KG1 (cell line): ENCODE measurements at places on chromosomes 2 and 18.

- DNase-seq, result no peak
These were observed 34.6 kb downstream of the ADCY3 start for GRCh38 chr2:24885221-24886125.

DNA sequence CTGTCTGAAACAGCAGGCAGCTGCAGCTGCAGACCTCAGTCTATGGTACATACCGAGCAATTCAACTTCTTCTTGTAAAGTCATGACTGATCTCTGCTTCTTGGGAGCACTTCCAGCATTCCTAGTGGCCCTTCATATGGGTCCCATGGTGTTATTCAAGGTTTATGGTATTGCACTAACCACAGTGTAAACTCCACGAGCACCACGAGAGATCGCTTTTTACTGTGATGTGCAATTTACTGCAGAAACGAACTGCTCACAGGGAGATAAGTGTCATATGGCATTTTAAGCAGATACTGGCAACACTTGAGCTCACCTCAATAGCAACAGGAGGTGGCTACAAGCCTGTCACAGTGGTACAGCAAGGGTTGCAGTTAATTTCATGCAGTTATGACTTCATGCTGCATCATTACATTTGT lies 38.6 kb upstream of the SH3BP4 start:
- no peak for DNase-seq

GRCh38 chr2:108460345-108461037 lies 11.5 kb downstream of the GCC2 start:
- no peak for DNase-seq

DNA sequence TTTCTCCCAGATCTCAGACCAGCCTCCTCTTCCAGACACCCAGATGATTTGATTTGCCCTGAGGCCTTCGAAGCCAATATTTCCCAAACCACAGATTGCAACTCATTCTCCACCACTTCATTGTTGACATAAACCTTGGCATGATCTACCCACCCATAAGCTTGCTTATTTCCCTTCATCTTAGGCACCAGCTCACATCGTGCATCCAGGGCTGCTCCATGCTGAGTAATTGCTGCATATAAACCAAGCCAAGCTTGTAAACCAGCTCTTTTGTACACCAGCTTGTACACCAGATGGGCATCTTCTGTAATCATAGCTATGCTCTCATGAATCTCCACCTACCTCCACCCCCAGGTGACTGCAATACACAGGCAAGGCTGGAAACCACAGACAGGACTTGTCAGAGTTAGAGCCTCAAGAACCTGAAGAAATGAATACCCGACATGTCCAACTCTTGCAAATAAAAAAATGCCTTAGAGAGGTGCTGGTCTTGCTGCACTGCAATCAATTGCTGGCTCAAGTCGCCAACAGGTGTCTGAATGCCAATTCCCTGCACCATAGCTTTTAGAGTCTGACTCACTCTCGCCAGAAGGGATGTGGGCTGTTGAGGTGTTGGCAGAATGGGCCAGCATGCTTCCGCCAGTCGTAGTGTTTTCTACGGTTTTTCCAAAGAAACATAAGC lies 31.5 kb downstream of the TRABD2A start:
- no peak for DNase-seq

DNA sequence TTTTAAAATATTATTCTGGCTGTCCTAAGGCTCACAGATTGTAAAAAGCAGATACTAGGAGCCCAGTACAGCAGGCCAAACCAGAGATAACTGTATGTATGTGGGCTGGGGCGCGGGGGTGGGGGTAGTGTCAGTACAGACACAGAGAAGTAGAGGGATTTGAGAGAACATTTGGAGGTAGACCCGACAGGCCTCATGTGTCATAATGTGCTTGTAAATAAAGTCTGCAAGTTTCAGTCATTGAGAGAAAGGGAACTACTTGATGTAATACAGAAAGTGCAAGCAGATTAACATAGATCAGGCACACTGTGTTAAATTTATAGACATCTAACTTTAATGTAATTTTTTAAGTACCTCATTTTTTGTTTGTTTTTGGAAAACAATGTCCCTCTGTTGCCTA lies 7.4 kb upstream of the POLI start:
- no peak for DNase-seq

- no peak for DNase-seq
These were observed 1594.6 kb upstream of the SLC39A10 start for GRCh38 chr2:194062401-194062800.

GRCh38 chr2:223155956-223156355 lies 104.0 kb downstream of the KCNE4 start:
- no peak for DNase-seq

DNA sequence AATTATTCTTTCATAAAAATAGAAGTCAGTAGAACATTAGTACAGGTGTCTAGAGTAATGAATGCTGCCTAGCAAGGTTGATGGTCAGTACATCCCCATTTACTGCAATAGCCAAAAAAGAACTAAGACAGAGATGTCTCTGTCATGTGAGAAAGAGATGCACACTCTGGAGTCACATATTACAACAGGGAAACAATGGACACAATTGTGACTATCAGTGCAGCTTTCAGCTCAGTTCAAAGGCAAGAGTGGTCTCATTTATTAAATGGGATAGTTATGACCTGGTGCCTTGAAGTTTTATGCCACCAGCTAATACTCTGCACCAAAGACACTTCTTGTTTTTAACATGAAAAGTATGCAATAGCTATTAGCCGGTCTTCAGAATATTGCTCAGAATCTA lies 194.9 kb upstream of the CHAC2 start:
- DNase-seq, result no peak

DNA sequence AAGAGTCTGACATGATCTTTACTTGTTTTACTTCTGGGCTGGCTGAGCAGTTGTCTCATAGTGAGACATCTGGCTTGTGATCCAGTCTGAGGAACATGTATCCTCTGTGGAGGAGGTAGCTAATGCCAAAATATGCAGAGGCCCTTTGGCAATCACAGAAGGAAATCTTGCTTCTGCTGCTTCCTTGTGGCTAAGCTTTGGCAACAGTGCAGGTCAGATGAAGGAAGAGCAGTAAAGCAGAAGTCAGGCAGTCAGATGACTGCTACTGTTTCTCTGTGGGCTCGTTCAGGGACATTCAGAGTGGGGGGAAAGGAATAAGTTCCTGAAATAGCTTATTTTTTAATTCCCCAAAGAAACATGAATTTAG lies 22.3 kb downstream of the DOK1 start:
- DNase-seq, result peak; percentile 82

DNA sequence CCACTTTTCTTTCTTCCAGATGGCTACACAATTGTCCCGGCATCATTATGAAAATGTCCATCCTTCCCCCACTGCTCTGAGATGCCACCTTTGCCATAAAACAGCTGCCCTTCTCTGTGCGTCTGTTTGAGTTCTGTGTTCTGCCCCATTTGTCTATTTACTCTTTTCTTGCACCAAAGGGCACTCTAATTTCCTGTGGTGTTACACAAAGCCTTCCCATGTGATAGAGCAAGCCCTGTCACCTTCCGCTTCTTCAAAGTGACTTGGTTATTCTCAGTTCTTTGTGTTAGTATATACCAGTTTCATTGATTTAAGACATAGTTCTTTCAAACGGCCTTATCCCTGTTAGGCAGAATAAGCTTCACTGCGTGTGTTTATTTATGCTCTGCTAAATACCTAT lies 84.1 kb downstream of the FBXO15 start:
- no peak for DNase-seq

GRCh38 chr2:41152318-41152717 lies 700.4 kb upstream of the SLC8A1 start:
- DNase-seq, result no peak

GRCh38 chr2:152441961-152442360 lies 107.0 kb downstream of the FMNL2 start:
- no peak for DNase-seq

DNA sequence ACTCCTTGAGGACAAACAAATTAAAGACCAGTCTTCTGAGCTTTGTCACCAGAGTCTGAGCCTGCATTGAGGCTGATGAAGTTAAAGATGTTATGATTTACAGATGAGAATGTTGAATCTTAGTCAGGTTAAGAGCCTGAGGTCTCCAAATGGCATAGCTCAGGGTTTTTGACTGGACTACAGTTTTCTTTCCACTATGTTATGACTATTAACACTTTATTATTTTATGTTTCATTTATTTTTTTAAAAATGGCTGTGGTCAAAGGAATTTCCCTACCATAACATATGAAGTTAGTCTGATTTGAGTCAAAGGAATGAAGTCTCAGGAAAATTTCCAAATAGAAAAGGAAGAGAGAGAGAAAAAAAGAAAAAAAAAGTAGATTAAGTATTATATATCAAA lies 39.7 kb upstream of the CWC22 start:
- DNase-seq, result no peak

DNA sequence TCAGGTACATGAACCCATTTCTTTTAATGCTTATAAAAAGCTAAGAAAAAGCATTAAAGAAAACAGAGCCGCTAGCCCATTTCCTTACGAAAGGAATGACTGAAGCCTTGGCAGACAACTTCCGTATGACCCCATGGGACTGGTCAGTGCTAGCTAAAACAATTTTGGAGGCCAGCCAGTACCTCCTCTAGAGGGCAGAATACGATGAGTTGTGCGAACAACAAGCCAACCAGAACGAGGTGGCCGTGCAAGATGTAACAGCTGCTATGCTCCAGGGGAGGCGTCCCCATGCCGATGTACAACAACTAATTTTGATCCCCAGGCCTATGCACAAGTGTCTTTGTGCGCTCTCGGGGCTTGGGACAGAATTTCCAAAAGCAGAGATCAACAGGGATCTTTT lies 16.7 kb downstream of the MAP3K2 start:
- DNase-seq, result no peak

- DNase-seq, result no peak
These were observed 159.8 kb downstream of the EN1 start for GRCh38 chr2:118687698-118688097.

GRCh38 chr2:86254576-86255538 lies 55.6 kb downstream of the MRPL35 start:
- DNase-seq, result no peak

DNA sequence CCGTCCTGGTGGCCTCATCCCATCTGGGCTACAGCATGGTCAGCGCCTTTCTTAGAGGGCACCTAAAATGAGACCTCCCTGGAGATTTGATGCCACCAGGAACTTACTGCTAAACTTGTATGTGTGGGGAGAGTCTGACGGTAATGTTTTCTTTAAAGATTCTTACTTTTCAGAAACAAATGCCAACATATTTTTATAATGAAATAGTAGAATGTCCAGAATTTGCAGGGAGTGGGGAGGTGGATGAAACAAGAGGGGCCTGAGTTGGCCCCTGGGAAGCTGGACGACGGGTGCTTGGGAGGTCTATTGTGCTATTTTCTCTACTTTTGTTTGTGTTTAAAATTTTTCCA lies 118.8 kb upstream of the CTDP1 start:
- no peak for DNase-seq

DNA sequence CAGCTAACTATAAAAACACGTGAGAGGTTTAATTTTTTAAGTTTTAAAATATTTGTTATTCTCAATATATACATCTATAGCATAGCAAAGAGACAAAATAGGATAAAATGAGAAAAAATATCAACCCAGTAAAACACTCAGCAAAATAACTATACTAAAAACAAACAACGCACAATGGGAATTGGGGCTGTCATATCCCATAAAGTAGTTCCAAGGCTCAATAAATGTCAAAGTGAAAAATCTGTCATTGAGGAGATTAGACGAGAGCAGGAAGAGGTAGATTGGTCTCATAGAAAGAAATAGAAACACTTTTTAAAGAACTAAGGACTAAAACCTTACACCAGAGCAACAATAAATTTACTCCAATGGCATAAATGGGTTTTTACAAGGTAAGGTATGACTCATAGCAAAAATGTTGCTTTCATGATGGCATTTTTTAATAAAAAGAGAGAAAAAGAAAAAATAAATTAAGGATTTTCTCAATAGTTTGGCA lies 153.7 kb downstream of the EVA1A start:
- no peak for DNase-seq

GRCh38 chr2:174617718-174618117 lies 20.1 kb upstream of the WIPF1 start:
- DNase-seq, result no peak

DNA sequence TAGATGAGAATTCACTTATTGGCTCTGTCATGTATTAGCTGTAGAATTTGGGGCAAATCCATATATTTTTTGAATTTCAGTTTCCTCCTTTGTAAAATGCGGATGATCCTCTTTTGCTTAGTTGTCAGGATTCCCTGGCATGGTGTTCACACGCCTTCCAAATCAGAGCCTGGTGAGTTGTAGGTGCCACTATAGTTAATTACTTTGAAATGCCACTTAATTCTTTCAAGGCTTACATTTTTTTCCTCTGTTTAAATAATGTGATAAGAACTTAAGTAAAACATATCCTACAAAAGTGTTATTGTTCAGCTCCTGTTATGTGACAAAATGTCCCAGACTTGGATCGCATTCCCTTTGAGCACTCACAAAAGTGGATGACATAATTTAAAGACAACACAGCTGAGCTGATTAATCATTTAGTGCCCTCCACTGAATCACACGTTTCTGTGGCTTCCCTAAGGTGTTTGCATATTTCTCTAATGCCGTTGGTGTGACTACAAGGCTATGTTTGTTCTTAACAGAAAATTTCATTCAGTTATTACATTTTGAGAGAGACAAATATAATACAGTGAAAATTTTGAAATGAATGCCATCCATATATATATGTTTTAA lies 471.2 kb upstream of the CHST9 start:
- no peak for DNase-seq

GRCh38 chr18:69387186-69387585 lies 13.5 kb upstream of the DOK6 start:
- DNase-seq, result no peak

GRCh38 chr2:30990671-30991070 lies 147.6 kb downstream of the GALNT14 start:
- DNase-seq, result no peak

- DNase-seq, result no peak
These were observed 78.4 kb downstream of the NCKAP5 start for GRCh38 chr2:133489641-133490410.

GRCh38 chr2:235675678-235676535 lies 182.1 kb downstream of the AGAP1 start:
- no peak for DNase-seq

- DNase-seq, result no peak
These were observed 517.8 kb upstream of the DSEL start for GRCh38 chr18:68034296-68034695.

DNA sequence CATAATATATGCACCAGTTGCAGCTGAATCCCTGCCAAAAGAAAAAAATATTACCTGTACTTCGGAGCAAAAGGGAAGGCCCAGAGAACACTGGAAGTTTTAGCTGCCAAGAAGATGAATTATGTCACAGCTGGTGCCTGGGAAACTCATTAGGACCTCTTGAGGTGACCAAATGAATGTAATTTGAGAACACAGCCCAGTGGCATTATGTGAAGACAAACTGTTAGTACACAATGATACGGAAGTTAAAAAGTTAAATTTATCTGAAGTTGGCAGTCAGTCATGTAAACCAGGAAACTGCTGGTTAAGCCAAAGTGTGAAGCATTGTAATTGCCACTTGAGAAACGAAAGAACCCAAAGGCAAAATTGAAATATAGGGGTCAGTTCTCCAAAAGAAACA lies 80.7 kb downstream of the EML4 start:
- DNase-seq, result no peak

GRCh38 chr2:26644188-26644835 lies 3.1 kb upstream of the CIB4 start:
- no peak for DNase-seq
